Fibroblast of upper back skin (primary cell): ENCODE measurements at places on chromosomes 1 and 21.

DNA sequence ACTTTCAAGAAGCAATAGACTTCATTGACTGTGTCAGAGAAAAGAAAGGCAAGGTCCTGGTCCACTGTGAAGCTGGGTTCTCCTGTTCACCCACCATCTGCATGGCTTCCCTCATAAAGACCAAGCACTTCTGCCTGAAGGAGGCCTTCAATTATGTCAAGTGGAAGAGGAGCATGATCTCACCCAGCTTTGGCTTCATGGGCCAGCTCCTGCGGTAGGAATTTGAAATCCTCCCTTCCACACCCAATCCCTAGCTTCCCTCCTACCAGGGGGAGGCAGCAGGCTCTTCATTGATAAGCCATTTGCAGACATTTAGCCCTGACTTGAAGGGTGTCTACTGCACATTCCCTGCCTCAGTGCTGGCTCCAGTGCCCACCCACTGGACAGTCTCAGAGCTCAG is 84.3 kb upstream of the RHOU start:
- DNase-seq: no peak

GRCh38 chr1:235821361-235821981 is 45.2 kb downstream of the LYST start:
- DNase-seq: peak; percentile 61

GRCh38 chr21:44771896-44772525 is 29.6 kb downstream of the UBE2G2 start:
- DNase-seq: no peak

- no peak for DNase-seq
These were observed 7.1 kb upstream of the PRCC start for GRCh38 chr1:156760092-156760795.

GRCh38 chr21:33967086-33967571 is 51.5 kb upstream of the ATP5PO start:
- no peak for DNase-seq

- DNase-seq: no peak
These were observed 4.5 kb downstream of the ZNF683 start for GRCh38 chr1:26368006-26368405.

GRCh38 chr1:39288735-39289465 is 84.4 kb downstream of the MACF1 start:
- DNase-seq: no peak
